Lower lobe of right lung (tissue), 2 donors: ENCODE measurements at places on chromosomes 1 and 21.

DNA sequence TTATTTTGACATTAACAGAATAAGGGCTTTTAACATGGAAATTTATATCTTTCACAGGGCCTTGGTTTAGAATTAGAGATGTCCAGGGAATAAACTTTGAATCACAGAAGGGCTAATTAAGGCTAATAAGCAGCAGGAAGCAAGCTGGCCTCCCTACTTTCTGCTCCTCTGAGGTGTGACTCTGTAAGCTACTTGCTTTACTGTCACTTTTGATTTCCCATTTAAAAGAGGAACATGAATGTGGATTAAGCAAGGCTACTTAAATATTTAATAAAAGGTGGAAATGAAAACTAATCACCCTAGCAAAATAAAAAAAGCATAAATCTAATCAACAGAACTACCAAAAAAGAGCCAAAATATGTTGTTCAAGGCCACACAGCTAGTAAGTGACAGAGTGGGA, 28.9 kb upstream of the CD5L start:
- no peak for DNase-seq

DNA sequence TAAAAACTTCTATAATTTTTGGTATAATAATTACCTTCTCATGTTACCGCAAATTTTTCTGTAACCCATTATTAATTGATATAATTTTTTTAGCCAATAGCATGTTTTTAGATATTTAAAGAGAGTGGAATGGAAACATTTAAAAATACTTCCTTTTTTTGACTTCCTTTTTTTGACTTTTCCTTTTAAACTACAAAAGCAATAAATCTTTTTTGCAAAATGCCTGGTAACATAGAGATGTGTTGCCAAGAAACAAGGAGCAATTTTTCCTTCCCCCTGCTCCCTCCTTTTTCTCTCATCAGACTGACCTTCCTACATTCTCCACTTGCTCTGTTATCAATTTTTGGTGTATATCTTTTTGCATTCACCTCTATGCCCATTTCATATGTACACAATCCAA, 666.2 kb downstream of the ADGRL2 start:
- no peak for DNase-seq

GRCh38 chr1:221998186-221998612, 256.3 kb upstream of the DUSP10 start:
- no peak for DNase-seq

- peak; percentile 62 for DNase-seq
These were observed 18.5 kb downstream of the CSTB start for GRCh38 chr21:43757601-43758000.

DNA sequence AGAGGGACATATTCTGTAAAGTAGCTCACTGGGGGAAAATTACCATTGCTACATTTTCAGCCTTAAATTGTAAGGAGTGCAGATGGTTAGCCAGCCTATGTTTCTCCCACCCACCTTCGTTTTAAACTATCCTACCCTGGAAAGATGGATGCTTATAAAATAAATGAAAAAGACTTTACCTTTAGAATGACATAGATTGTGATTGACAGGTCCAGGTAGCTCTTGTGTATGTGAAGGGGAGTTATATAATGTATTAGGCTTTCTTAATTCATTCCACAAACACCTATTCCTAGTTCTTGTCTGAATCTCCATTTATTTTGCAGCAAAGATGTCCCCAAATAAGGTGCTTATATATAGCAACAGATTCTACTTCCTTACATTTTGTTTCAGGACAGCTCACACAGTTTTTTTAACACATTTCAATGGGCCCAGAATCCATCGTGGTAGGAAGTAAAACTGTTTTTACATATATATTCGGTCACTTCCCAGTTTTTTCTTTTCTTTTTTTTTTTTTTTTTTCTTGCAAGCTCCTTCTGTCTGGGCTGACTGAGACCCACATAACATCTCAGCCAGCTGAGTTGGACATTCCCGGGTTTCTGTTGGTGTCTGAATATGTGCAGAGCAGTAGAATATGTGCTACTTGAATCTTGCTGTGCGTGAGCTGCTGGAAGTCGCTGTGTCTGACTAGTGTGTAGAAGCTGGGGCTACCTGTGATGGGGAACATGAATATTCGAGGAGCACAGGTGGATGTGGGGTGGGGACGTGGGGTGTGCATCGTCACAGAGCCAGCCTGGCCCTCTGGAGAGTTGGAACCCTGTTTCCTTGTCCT, 27.8 kb downstream of the UCK2 start:
- no peak for DNase-seq

DNA sequence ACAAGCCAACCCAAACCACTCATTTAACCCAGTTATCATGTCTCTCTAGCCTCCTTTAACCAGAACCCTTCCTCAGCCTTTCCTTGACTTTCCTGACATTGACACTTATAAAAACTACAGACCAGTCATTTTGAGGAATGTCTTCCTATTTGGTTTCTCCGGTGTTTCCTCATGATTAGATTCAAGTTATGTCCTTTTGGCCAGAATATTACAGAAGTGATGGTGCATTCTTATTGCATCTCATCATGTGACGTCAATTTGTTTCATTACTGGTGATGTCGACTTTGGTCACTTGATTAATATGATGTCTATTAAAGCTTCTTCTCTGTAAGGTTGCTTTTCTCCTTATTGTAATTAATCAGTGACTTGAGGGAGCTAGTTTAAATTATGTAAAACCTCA, 6.1 kb upstream of the RCSD1 start:
- DNase-seq: no peak

DNA sequence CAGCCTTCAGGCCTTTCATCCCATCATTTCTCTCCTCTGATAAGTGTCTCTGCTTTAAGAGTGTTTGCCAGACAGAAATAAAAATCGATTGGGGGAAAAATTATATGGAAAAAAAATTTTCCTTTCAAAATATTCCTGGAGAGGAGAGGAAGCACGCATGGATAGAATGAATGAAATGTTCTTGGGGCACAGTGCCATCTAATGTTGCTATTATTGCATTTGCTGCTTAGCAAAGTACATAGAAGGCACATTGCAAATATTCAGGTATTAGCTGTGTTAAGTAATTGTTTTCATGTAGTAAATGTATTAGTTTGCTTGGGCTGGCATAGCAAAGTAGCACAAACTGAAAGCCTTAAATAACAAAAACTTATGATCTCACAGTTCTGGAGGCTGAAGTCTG, 18.1 kb downstream of the B3GALT5 start:
- no peak for DNase-seq

- no peak for DNase-seq
These were observed 201.6 kb upstream of the PLXNA2 start for GRCh38 chr1:208445758-208446203.

DNA sequence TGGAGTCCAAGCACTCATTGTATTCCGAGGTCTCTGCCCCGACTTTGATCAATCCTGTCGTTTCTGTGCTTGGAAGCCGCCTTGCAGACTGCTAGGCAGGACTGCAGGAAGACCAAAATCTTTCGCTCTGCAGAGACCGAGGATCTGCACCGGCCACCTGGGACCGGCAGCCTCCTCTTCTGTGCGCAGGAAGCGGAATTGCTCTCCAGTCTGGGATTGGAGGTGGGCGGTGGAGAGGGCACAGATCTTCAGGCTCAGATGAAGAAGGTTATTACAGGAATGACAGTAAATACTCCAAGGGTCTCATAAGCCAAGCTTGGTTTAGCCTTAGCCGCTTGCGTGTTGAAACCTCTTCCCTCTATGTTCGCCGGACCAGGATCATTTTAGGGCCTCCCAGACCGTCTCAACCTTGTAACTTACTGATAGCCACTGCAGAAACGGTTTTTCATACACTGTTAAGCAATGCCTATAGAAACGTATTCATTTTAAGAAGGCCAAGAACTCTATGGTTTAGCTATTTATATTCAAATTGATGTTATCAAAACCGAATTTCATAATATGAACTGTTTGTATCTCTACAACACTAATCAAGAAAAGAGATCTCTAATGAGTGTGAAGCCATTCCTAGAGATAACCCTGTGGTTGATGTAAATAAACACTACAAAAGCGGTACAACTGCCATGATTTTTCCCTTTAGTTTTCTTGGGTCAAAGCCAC, 1.1 kb downstream of the MIA3 start:
- no peak for DNase-seq

DNA sequence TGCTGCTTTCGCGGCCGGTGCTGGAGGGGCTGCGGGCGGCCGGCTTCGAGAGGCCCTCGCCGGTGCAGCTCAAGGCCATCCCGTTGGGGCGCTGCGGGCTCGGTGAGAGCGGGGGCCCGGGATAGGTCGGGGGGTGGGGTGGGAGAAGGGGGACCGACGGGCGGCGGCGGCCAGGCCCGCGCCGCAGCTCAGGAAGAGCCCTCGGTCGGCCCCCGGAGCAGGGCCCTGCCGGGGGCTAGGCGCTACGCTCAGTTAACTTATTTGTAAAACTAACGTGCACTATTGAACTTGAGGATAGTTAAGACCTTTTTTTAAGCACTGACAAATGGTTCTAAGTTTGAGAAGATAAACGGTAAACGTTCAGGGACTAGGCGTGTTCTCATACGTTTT, 418 bp downstream of the DDX20 start:
- no peak for DNase-seq

- DNase-seq: no peak
These were observed 121.7 kb downstream of the ADGRL4 start for GRCh38 chr1:78884685-78885452.

DNA sequence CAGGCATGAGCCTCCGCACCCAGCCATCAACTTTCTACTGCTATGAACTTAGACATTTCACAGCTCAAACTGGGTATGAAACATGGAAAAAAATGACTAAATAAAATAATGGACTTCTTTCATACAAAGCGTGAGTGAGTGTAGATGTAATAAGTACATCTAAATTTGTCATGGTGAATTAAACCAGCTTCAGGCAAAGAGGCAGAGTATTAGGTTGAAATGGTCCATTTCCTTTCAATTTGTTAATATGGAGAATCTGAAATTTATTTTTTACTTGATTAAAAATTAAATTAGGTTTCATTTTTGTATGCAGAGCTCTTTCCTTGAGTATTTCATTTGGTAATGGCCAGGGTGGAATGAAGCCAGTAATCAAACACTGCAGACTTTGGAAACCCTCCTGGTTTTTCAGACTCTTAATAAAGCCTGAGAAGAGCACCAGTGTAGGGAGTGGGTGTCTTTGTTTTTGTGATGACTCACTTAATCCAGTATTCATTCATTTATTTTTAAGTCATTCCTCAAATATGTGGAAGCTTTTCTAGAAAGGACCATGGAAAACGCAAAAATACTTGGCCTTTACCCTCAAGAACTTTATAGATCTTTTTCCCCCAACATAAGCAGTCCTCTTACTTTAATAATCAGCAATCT, 49.2 kb downstream of the ALG14 start:
- no peak for DNase-seq
